ENCODE measurements at places on chromosomes 5 and 9.

GRCh38 chr9:96006296-96006879 is 130.9 kb downstream of the ERCC6L2 start:
- no peak for DNase-seq

DNA sequence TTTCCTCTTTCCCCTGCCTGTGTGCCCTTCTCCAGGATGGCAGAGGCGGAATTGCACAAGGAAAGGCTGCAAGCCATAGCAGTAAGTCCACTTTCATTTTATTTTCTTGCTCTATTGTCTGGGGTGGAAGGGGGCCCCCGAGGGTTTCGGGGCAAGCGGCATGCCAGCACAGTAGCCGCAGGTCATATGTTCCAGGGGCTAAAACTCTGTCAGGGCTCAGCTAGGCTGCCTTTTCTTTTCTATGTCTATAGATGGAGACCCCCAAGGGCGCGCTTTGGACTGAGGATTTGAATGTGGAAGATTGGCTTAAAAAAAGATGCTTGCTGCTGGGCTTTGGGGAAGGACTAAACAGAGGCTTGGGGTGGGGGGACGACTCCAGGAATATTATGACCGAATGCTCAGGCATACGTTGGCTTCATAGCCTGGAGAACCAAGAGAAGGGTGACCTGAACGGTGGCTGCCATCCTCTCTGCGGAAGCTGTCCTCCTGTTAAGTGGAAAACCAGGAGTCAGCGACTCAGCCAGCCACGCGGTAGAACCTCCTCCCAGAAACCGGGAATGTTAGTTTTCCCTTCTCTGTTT is 545 bp downstream of the PALM2AKAP2 start:
- no peak for DNase-seq

DNA sequence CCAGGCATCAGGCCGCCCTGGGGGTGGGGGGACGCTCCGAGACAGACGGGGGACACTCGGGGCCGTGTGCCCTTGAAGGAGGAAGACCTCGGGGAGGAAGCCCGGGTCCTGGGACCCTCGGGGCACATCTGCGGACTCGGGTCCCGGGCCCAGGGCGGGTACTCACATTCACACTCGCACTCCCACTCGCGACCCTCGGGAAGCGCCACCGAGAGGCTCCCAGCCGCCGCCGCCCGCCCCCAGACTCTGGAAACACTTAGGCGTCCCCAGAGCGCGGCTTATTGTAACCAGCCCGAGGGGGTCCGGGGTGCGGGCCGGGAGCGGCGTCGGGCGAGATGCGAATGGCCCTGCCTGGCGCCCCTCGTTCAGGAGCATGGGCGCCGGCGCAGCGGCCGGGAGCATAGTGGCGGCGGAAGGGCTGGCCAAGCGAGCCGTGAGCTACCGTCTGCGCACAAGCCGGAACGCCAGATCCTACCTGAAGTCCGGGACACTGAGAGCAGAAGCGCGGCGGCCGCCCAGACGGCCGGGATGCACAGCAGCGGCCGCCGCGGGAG is 559 bp downstream of the ROR2 start:
- DNase-seq = no peak

GRCh38 chr9:100354121-100354800 is 1.5 kb upstream of the TEX10 start:
- no peak for DNase-seq

DNA sequence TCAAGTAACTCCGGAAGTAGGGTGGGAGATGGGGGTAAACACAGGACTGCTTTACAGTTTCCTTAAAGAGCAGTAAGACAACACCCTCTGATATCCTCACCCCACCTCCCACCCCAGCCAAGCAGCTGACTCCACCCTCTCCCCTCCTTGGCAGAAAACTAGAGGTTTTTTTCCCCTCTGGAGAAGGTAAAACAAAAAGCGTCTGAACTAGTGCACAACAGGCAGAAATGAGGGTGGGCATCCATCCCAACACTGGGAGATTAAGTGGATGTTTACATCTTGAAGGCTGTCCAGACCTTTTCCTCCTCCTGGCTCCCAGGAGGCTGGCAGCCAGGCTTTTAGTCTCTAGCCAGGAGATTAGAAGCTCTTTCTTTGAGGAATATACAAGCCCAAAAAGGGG is 13.9 kb upstream of the CTNNAL1 start:
- no peak for DNase-seq

GRCh38 chr5:154390096-154390495 is 55.7 kb upstream of the SAP30L start:
- no peak for DNase-seq

- DNase-seq = no peak
Measured at GRCh38 chr5:41925555-41925951, 472 bp downstream of the FBXO4 start.

- DNase-seq = no peak
Measured at GRCh38 chr9:127340721-127341120, 56.2 kb upstream of the SLC2A8 start.

- no peak for DNase-seq
Measured at GRCh38 chr5:43893951-43894684, 291.1 kb downstream of the NNT start.

- DNase-seq = no peak
Measured at GRCh38 chr5:73192370-73192769, 19.4 kb downstream of the TMEM174 start.

GRCh38 chr5:126066836-126067235 is 356.4 kb upstream of the GRAMD2B start:
- no peak for DNase-seq

GRCh38 chr9:98099346-98099745 is 19.7 kb downstream of the TRIM14 start:
- no peak for DNase-seq

DNA sequence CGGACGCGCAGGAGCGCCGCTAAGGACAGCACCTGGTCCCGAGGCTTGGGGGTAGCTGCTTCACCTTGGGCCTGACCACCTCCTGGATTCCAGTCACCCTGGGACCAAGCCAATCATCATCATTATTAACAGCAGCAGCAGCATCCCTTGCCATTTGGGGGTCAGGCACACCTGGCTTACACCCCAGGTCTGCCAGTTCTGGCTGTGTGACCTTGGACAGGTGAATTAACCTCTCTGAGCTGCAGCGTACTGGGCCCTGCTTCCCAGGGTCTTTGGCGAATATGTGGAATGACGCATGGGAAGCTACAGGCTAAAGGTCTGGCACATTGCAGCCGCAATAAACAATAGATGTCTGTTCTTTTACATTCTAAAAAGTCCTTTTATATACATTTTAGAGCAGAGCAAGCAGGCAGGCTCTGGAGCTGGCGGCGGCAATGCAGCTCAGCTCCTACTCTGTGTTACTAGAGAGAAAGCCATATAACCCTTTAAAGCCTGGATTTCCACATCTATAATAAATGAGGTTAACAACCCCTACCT is 97.8 kb upstream of the CPLX2 start:
- DNase-seq = no peak

GRCh38 chr5:122906768-122907167 is 61.4 kb downstream of the SNX24 start:
- DNase-seq = no peak

- no peak for DNase-seq
Measured at GRCh38 chr5:44085083-44085482, 304.1 kb downstream of the FGF10 start.

DNA sequence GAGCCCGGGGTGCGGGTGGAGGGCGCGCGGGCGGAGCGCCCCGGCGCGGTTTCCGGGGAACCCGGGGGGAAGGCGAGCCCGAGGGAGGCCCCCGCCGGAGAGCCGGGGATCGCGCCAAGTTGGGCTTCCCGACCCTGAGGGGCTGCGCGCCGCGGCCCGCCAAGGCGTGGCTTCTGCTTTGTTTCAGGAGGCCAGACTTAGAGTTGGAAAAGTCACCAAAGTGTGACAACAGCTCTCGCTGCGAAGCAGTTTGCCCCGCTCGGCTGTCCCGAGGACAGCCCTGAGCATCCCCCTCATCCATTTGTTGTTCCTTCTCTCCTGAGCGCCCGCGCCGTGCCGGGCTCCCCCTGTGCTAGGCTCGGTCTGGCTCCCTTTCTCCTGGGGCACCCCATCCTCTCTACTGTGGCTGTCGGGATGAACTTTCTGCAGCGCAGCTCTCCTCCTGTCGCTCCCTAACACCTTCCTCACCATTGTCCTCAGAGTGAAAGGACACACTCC is 410 bp downstream of the GLIPR2 start:
- no peak for DNase-seq

- no peak for DNase-seq
Measured at GRCh38 chr5:115184770-115185169, 15.1 kb upstream of the TRIM36 start.

- DNase-seq = no peak
Measured at GRCh38 chr5:129899454-129899853, 4.8 kb upstream of the CHSY3 start.

DNA sequence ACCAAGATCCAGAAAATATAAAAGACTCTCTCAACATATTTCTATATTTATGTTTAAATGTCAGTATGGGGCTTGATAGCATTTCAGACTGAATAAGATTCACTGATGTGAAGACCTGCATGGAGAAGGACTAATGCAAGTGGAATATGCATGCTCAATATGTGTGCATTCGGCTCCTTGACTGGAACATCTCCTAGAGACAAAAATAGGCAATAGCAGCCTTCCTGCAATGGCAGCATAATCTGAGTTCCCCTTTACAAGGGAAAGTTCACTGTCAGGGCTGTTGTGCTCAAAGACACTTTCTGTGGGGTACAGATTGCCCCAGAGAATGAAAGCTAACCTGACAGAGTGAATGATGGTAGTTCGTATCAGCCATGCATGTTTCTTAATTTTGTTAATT is 42.4 kb downstream of the STARD4 start:
- DNase-seq = no peak

- DNase-seq = no peak
Measured at GRCh38 chr9:134551176-134551575, 90.4 kb upstream of the COL5A1 start.

- DNase-seq = no peak
Measured at GRCh38 chr9:70802206-70802605, 319.2 kb downstream of the TRPM3 start.

DNA sequence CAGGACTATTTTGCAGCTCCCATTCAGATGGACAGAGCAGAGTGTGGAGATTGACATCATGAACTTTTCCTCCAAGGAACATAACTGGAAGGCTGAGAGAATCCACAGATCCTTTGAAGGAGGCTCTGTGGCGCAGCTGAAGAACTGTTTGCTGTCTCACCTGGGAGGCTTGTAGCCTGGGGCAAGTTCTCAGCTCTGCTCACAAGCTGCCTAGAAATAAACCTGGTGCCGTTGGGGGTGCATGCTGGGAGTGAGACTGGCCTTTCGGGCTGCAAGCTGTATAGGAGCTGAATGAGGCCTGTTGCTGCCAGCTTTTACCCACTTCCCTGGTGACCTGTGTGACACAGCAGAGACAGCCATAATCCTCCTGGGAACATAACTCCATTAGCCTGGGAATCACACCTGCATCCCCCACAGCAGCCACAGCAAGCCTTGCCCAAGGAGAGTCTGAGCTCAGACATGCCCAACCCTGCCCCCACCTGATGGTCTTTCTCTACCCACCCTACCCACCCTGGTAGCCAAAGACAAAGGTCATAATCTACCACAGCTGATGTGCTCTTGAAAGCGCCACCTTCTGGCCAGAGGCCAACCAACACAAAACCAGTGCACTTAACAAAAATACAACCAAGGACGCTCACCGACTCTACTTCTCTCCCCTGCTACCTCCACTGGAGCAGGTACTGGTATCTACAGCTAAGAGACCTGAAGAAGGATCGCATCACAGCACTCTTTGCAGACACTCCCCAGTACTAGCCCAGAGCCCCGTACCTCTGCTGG is 205.1 kb upstream of the MRPS30 start:
- DNase-seq = no peak

GRCh38 chr9:20325008-20325407 is 297.3 kb downstream of the MLLT3 start:
- DNase-seq = no peak

- DNase-seq = no peak
Measured at GRCh38 chr9:81293651-81294050, 395.7 kb downstream of the TLE1 start.

DNA sequence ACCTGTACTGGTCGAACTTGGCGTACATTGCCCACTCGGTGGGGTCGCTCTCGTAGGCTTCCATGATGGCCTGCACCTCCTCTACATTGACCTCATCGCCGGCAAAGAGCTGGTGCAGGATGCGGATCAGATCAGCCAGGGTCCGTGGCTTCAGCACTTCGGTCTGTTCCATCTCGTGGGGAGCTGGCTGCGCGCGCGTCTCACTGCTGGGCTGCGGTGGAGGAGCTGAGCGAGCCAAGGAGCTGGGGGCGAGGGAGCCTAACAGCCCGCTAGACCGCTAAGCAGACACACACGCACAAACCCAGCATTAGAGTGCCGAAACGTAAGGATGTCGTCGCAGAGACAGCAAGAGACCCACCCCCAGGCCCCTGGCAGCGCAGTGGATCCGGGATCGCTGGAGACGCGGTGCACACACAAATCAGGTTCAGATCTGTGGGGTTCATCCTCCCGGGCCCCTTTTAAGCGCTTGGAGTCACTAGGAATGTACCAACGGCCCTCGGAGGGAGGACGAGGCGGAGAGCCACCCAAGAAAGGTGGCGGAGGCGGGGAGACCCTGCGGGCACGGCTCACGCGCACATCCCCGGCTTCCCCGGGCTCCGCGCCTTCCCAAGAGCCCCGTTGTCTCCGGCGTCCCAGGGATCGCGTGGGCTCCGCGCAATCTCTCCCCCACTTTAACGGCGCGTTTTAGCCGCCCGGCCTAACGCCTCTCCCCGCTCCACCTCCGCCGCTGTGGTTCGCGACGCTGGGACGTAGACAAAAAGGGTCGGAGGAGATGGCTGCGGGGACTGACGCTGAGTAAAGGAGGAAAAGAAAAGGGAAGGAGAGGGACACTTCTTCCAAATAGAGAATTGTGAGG is at the start of gene CDO1:
Gene CDO1, minus strand, starts transcription at position 434 of the 856 bp plus-strand sequence. Its CDS starts 262 bp downstream, at position 172.
- no peak for DNase-seq

GRCh38 chr9:133739408-133740280 is 1.5 kb upstream of the SARDH start:
- DNase-seq = no peak

GRCh38 chr5:44909004-44909403 is 100.3 kb downstream of the MRPS30 start:
- DNase-seq = no peak

GRCh38 chr5:85709728-85710127 is 908.0 kb upstream of the COX7C start:
- DNase-seq = no peak

- DNase-seq = no peak
Measured at GRCh38 chr9:131823701-131824146, 83.8 kb upstream of the RAPGEF1 start.

DNA sequence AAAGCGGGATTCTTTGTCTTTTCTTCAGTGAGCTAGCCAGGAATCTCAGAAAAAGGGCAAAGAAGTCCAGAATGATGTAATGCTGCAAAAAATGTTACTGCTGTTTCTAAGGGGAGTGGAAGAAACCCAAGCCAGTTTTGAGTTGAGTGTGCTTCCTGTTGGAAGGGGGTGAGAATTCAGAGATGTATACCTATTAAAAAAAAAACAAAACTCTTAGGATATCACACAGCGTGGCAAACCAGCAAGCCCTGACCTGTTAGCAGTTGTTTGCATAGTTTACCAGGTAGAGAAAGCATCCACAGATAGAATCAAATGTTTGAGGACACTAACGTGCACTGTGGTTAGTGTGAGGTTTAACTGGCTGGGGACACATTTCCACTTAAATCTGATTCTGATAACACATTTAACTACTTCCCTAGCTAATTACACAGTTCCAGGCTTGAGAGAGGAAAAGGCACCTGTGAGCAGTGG is 11.4 kb downstream of the BASP1 start:
- no peak for DNase-seq
